Endothelial cell (in vitro differentiated cells): ENCODE measurements at places on chromosomes 6 and 20. TPM values are rescaled to one million over a fixed set of nuclear protein-coding genes. Genes with fewer than 3 reads are reported as not detected.

RSPO3 gene
- total RNA-seq, result 0.59 TPM

KIF13A gene
- total RNA-seq, result 139 TPM

FOXC1 gene
- total RNA-seq, result 112 TPM

MCM8 gene
- 8.2 TPM for total RNA-seq

TEAD3 gene
- 6.3 TPM for total RNA-seq

RRAGD gene
- 9.8 TPM for total RNA-seq

SLC17A2 gene
- not detected for total RNA-seq

LINC00237 gene
- not detected for total RNA-seq

ADGRF1 gene
- not detected for total RNA-seq

BCAS1 gene
- 0.05 TPM for total RNA-seq

LY6G6F gene
- total RNA-seq, result not detected

PDYN gene
- total RNA-seq, result not detected

DTNBP1 gene
- 19.3 TPM for total RNA-seq

ATAT1 gene
- total RNA-seq, result 30.3 TPM

GABRR1 gene
- not detected for total RNA-seq

RHAG gene
- 0.46 TPM for total RNA-seq

GABRR2 gene
- 0.36 TPM for total RNA-seq

TRIM10 gene
- total RNA-seq, result not detected

NRSN2 gene
- total RNA-seq, result 43.2 TPM

SFTA2 gene
- 2.8 TPM for total RNA-seq

ATG5 gene
- 27.5 TPM for total RNA-seq

ARMH2 gene
- total RNA-seq, result not detected

ZNF391 gene
- 6.7 TPM for total RNA-seq

ARFGEF3 gene
- total RNA-seq, result 6.4 TPM

HEBP2 gene
- 30.1 TPM for total RNA-seq

RSPH4A gene
- total RNA-seq, result 1.3 TPM
